ENCODE measurements at places on chromosomes 3 and 15.

DNA sequence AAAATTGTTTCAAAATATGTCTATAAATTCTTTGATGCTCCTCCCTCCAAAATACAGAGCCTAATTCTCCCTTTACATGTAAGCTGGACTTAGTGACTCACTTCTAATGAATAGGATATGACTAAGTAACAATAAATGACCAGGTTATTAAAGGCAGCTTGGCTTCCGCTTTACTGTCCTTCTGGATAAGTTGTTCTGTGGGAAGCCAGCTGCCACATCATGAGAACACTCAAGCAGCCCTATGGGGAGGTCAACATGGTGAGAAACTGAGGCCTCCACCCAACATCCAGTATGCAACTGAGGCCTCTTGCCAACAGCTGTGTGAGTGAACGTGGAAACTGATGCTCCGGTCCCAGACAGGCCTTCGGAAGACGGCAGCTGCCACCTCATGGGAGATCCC is 247.3 kb upstream of the CHRM5 start:
- DNase-seq, result no peak

DNA sequence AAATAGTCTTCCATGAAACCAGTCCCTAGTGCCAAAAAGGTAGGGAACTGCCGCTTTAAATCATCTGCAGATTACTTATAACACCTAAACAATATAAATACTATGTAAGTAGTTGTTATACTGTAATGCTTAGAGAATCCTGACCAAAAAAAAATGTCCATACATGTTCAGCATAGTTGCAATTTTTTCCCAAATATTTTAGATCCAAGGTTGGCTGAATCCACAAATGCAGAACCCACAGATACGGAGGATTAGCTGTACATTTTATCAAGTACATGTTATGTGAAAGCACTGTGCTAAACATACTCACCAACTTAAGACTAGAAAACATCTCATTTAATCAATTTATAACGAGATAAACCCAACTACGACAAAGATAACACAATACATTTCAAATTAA is 9.3 kb downstream of the MSL2 start:
- no peak for DNase-seq

- peak; percentile 76 for DNase-seq
These were observed 67.8 kb downstream of the UBP1 start for GRCh38 chr3:33372218-33373081.

- DNase-seq, result no peak
These were observed 47.0 kb downstream of the RPLP1 start for GRCh38 chr15:69499521-69500211.

GRCh38 chr3:13125092-13126015 is 52.1 kb upstream of the IQSEC1 start:
- DNase-seq, result peak; percentile 32
